ENCODE measurements at places on chromosomes 6 and 20.

DNA sequence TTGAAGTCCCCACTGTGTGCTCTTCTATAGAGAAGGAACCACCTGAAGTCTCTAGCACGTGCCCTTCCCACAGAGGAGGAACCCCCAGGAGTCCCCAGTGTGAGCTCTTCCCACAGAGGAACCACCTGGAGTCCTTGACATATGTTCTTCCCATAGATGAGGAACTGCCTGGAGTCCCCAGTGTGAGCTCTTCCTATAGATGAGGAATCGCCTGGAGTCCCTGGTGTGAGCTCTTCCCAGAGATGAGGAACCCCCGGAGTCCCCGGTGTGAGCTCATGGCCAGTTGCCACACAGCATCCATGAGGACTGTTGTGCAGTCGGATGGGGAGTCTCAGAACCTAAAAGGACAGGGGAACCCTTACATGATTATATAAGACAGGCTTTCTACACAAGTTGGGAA lies 158.1 kb upstream of the THBS2 start:
- no peaks in the 10 kb centered on the region for H3K27me3 ChIP-seq
- H3K4me3 ChIP-seq, result no peak overlapping the region
- H3K4me1 ChIP-seq, result no peaks in the 10 kb centered on the region

DNA sequence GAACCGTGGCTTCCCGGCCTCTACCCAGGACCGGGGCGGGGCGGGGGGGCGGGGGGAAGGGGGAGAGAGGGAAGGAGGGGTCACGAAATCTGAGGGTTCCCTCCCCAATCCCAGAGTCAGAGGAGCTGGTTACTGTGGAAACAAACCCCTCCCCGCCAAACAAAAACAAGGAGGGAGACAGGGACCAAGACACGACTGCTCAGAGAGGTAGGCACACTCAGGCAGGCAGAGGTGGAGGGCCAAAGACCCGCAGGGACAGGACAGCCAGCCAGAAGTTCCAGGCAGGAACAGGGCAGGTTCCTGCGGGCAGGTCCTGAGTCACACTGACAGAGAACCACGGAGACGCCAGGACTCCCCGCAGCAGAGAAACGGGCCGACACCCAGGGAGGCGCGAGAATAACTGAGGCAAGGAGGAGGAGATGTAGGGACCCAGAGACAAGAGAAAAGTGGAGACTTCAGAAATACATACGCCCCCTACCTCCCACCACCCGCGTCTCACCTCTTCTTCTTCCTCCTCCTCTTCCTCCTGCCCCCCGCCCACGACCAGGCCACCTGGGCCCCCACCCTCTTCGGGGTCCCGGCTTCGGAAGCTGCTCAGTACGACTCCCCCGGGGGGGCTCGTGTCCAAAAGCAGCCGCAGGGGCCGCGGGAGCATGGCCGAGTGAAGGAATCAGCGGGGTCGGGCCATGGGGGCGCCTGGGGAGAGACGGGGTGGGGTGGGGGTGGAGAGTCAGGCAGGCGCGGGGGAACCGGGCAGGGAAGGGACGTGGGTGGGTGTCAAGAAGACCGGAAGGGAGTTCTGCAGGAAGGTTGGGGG lies 578 bp downstream of the RGL2 start:
- peak overlapping the region; percentile 90 for H3K4me3 ChIP-seq
- peaks cover 43% of the 10 kb centered on the region for H3K4me1 ChIP-seq
- H3K27ac ChIP-seq, result peak overlapping the region; percentile 98
- peaks cover 40% of the 10 kb centered on the region for H3K36me3 ChIP-seq
- H3K27me3 ChIP-seq, result no peaks in the 10 kb centered on the region

GRCh38 chr20:60653111-60653845 lies 598.8 kb upstream of the CDH4 start:
- H3K4me3 ChIP-seq, result no peak overlapping the region
- no peaks in the 10 kb centered on the region for H3K27me3 ChIP-seq
- no peaks in the 10 kb centered on the region for H3K36me3 ChIP-seq
- H3K4me1 ChIP-seq, result no peaks in the 10 kb centered on the region
- DNase-seq, result no peak

DNA sequence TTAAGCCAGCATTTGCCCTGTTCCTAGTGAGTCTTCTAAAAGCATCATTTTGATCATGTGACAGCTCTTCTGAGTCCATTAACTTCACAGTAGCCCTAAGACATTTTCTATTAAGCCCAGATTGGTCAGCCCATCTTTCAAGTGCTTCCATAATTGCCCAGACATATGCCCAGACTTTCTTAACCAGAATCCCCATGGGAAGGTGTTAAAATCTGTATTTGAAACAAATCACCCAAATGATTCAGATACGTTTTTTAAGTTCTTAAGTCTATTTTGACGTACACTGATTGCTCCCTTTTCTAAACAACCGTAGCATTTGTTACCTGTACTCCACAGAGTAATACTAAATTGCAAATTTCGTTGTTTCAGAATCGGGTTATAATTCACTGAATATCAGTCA lies 89.3 kb downstream of the BCAS1 start:
- no peak overlapping the region for H3K4me3 ChIP-seq
- no peak overlapping the region for H3K27ac ChIP-seq
- H3K27me3 ChIP-seq, result peaks cover 15% of the 10 kb centered on the region
- DNase-seq, result no peak
- no peaks in the 10 kb centered on the region for H3K4me1 ChIP-seq

- H3K4me3 ChIP-seq, result no peak within 1 kb of the TSS
- H3K36me3 ChIP-seq, result no peaks in the 10 kb centered on the region
- DNase-seq, result no peak
- no peaks in the 10 kb centered on the region for H3K4me1 ChIP-seq
Observed at GRCh38 chr6:34146021-34146782, at the start of gene GRM4. GRM4 (minus strand) TSS chr6:34146087; CDS start chr6:34133496, 12,591 bp downstream.

- peaks cover 2% of the 10 kb centered on the region for H3K4me1 ChIP-seq
- no peak overlapping the region for H3K4me3 ChIP-seq
- no peaks in the 10 kb centered on the region for H3K27me3 ChIP-seq
Observed at GRCh38 chr6:31074401-31074800, 38.0 kb downstream of the C6orf15 start.

- no peak overlapping the region for H3K4me3 ChIP-seq
- H3K4me1 ChIP-seq, result no peaks in the 10 kb centered on the region
- DNase-seq, result no peak
- H3K36me3 ChIP-seq, result no peaks in the 10 kb centered on the region
Observed at GRCh38 chr6:52953911-52954839, 40.9 kb downstream of the GSTA4 start.

Measured in DND-41 (cell line).